ENCODE measurements at places on chromosomes 3 and 15.

GRCh38 chr3:128432301-128432970, 34.3 kb downstream of the DNAJB8 start:
- DNase-seq: peak; percentile 45

DNA sequence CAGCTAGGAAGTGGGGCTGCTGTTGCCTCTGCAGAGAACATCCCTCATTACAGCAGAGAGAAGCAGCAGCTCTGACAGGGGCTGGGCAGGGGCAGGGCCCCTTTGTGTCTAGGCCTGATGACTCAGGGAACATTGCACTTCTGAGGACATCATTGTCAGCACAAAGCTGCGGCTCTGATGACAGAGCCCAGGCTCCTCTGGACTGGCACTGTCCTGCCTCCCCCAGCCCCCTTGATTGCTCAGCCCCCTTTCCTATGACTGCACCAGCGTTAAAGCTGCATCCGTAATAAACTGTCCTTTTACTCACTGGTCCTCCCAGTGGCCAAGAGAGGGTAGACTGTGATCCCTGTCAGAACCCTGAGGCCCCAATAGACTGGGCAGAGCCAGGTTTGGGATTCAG, 18.3 kb downstream of the TRH start:
- no peak for DNase-seq

GRCh38 chr3:176219970-176220369, 977.3 kb downstream of the TBL1XR1 start:
- no peak for DNase-seq

GRCh38 chr3:74332165-74332564, 282.3 kb downstream of the CNTN3 start:
- no peak for DNase-seq

DNA sequence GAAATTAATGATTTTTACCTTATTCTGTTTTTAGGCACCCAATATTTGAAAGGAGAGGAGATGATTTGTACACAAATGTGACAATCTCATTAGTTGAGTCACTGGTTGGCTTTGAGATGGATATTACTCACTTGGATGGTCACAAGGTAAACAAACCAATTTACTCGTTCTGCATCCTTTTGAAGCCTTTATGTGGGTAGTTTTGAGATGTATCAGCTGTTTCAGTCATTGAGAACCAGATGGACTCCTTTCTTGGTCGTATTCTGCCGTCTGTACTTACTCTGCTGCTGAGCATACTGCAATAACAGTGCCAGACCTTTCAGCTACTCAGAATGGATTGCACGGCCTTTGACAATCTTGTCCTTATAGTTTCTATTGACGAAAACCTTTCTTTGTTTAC, 13.3 kb downstream of the DNAJB11 start:
- DNase-seq: no peak

GRCh38 chr15:72110355-72110754, 7.6 kb downstream of the MYO9A start:
- no peak for DNase-seq

GRCh38 chr3:134325061-134325705, 49.1 kb downstream of the AMOTL2 start:
- no peak for DNase-seq

DNA sequence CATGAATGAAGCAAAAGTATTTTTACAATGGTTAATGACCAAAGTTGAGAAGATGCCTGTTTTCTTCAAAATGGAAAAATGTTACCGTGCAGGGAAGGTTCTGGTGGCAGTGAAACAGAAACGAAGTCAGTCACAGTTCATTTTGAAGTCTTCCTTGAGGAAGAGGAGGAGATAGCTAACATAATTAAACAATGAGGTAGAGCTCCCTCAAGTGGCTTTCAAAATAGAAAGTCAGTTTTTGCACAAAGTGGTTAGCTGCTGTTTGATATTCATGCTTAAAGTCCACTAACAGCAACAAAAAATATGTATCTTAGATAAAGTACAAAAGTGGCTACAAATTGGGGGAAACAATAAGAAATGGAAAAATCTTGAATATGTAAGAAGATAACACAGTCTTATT, 87.3 kb downstream of the TFG start:
- no peak for DNase-seq

DNA sequence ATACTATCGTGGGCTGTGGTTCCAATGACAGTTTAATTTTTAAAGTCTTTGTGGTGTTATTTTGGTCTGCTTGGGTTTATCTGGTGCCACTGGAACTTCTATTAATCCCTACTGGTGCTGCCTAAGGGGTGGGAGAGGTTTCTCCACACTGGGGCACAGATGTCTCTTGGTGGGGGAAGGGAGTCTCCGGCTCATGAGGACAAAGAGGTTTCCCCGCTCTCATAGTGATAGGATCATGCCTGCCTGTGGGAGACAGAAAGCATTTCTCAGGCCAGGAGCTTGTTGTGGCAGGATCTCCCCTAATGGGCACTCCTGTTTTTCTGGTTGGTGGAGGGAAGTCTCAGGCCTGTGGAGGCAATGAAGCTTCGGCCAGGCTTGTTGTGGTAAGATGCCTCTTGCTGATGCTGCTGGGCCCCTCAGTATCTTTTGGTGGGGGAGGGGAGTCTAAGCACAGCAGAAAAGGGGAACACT, 84.3 kb upstream of the THRB start:
- no peak for DNase-seq

DNA sequence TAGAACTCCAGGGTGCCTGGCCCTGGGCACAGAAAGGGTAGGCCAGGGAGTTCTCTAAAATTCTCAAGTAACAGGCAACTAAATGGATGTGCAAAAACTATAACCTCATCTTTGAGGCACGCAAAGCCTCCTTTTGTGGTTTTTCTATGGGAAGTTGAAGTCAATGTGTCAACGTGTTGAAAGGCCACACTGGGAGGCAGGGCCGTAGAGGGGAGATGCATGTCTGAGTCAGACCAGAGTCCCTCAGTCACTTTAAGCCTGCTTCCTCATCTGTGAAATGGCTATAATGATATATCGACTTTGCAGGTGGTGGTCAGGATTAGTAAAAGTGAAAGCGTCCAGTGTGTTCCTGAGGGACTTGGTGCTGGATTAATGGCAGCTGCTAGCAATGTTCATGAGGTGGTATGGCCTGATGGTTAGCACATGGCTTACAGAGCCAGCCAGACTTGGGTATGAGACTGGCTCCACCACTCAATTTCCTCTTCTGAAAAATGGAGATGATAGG, 17.0 kb downstream of the TGM5 start:
- no peak for DNase-seq

GRCh38 chr15:94290730-94291129, 59.4 kb downstream of the MCTP2 start:
- no peak for DNase-seq

- DNase-seq: no peak
These were observed 153.2 kb downstream of the MYRIP start for GRCh38 chr3:39962581-39962980.

GRCh38 chr3:72571052-72571451, 277.2 kb downstream of the SHQ1 start:
- DNase-seq: no peak
